ENCODE measurements at places on chromosomes 3 and 15. TPM values are rescaled to one million over a fixed set of nuclear protein-coding genes. Genes with fewer than 3 reads are reported as not detected.

ADAMTS7 gene
- 9.6 TPM for total RNA-seq

TNFAIP8L3 gene
- total RNA-seq: 9.7 TPM

CTDSPL gene
- total RNA-seq: 58.2 TPM

NANOGP8 gene
- total RNA-seq: 0.53 TPM

LEO1 gene
- total RNA-seq: 25.5 TPM

HRG gene
- not detected for total RNA-seq

DPPA2 gene
- total RNA-seq: not detected

HES1 gene
- total RNA-seq: 71.2 TPM

SNX22 gene
- total RNA-seq: 0.42 TPM
